Neural crest cell (in vitro differentiated cells): ENCODE measurements at places on chromosomes 13 and 19. TPM values are rescaled to one million over a fixed set of nuclear protein-coding genes. Genes with fewer than 3 reads are reported as not detected.

DNA sequence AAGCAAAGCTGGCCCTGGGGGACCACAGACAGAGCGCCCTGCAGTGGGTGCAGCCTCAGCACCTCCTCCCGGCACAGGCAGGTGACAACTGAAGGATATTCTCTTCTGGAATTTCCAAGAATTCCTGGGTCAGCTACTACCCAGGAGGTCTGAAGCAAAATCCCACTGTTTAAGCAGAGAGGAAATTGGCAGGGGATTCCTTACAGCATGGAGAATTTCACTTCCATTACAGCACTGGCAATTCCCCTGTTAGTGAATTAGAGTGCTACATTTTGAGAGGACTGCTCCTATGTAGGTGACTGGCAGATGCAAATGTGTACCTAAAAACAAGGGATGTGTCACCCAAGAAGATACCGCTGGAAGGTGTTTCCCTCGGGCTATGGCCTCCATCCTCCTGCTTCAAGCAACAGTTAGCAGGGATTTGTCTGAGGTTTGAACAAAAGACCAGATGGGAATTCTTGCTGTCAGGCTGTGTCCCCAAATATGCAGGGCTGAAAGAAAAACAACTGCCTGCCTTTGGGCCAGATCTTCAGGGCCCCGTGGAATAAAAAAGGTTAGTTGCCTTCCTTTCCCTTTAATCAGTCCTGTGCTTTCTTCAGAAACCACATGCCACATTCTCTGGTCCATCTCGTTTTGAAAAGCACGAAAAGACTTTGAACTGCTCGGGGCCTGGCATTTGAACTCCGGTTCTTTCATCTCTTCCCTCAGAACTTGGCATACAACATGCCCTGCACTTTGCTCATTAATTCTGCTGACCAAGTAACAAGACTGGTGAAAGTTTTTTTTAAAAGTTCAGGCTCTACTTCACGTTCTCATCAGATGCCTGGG is 296.4 kb downstream of the DNAJC15 start:
- DNase-seq, result no peak

The B3GNT3 gene
- total RNA-seq, result not detected in 2 replicates

DNA sequence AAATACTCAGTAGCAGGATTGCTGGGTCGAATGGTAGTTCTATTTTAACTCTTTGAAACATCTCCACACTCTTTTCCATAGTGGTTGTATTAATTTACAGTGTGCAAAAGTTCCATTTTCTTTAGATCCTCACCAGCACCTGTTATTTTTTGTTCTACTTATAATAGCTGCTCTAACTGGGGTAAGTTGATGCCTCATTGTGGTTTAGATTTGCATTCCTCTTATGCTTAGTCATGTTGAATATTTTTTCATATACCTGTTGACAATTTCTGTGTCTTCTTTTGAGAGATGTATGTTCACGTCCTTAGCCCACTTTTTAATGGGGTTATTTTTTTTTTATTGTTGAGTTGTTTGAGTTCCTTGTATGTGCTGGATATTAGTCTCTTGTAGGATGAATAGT is 144.6 kb downstream of the NBEA start:
- DNase-seq, result no peak

GRCh38 chr13:102984210-102984609 is 82.0 kb downstream of the SLC10A2 start:
- DNase-seq, result no peak

DNA sequence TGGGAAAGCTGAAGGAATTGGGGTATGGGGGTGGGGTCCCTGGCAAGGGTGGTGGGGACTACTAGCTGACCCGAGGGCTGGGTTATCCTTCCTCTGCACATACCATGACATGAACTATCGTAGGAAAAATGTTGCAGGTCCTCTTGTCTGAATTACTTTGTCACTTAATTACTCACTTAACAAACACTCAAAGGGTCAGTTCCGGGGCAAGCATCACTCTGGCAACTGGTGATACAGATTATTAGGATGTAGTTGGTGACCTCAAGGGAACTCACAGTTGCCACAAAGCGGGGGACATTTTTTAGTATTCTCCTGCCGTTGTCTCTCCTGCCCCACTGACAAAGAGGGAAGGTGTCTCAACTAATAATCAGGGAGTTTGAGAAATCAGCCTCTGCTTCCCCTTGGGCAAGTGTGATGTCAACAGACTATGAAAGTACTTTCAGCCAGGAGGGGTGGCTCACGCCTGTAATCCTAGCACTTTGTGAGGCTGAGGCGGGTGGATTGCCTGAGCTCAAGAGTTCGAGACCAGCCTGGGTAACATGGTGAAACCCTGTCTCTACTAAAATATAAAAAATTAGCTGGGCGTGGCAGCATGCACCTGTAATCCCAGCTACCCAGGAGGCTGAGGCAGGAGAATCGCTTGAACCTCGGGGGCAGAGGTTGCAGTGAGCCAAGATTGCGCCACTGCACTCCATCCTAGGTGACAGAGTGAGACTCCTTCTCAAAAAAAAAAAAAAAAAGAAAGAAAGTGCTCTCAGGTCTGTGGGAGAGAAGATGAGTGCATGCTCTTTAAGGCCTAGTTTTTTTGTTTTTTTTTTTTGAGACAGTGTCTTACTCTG is 10.3 kb downstream of the DNAJB1 start:
- DNase-seq, result no peak

DNA sequence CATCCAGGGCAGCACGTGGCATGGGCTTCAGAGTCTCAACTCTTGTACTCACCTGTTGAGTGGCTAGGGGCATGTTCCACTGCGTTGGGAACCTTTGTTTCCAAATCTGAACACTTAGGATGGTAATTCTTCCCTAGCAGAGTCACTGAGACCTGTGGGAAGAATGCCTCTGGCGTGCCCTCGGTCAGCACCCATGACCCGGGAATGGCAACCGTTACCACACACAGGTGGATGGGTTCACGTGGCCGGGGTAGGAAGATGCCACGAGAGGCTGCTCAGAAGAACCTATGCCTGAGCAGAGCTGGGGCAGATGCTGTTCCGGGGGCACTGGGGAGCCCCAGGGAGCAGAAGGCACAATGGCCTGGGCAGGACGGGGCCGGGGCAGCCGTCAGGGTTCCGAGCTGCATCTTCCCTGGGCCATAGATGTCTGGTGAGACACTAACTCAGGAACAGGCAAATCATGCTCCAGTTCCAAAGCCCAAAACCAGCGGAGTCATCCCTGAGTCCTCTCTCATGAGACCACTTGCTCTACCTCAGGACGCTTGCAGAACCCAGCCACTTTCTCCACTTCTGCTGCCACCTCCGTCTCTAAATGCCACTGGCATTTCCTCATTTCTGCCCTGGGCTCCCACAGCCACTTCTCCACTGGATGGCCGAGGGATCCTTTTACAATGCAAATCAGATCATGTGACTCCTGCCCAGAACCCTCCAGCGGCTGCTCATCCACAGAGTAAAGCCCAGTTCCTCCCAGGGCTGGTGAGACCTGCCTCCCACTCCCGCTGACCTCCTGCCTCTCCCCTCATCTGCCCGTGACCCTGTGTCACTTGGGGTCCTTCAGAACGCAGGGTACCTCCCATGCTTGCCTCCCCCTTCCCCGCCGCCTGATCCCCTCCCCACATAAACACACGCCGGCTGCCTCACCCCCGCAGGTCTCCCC is 36.7 kb downstream of the FAM124A start:
- peak; percentile 14 for DNase-seq
